Stimulated activated CD8-positive, alpha-beta memory T cell treated with anti-CD3 and anti-CD28 coated beads, Interleukin-7, amount 100 ng/mL, for 1 hour (primary cell): ENCODE measurements at places on chromosomes 7 and 10.

GRCh38 chr10:12509016-12509793 lies 159.9 kb downstream of the CAMK1D start:
- no peak for DNase-seq

GRCh38 chr7:153088601-153089000 lies 329.0 kb downstream of the ACTR3B start:
- no peak for DNase-seq

GRCh38 chr10:27743877-27744801 lies 1.5 kb downstream of the MKX start:
- no peak for DNase-seq

DNA sequence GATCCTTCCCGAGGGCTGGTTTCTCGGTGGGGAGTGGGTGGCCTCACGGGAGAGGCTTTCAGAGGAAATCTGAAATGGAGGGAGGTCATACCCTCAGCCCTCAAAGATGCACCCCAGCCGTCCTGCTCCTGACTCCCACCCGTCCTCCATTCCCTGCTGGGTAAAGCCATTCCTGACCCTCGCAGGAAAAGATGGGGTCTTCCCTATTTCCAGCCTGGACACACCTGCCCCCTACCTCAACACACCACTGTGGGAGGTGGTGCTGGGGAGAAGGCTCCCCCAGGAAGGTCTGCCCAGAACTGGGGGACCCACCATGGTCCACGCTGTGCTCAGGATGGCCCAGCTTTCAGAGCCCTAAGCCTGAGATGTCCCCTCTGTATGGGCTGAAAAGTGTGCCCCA lies 86.9 kb downstream of the CHST15 start:
- DNase-seq: no peak

DNA sequence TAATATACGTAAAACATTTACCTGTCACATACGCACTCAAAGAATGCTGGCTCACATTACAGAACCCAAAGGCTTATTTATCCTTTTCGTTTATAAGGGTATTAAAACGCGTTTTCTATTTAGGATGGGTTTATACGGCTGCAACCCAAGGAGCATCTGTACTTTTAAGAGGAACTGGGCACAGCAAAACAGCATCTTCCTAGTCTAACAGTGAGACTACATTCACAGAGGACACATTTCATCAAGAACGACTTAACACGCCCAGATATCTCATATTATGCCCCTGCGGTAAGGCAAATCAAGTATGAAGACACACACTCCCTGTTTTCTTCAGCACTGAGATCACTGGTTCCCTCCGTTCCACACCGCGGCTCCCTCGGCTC lies 533 bp upstream of the DMTF1 start:
- DNase-seq: no peak

DNA sequence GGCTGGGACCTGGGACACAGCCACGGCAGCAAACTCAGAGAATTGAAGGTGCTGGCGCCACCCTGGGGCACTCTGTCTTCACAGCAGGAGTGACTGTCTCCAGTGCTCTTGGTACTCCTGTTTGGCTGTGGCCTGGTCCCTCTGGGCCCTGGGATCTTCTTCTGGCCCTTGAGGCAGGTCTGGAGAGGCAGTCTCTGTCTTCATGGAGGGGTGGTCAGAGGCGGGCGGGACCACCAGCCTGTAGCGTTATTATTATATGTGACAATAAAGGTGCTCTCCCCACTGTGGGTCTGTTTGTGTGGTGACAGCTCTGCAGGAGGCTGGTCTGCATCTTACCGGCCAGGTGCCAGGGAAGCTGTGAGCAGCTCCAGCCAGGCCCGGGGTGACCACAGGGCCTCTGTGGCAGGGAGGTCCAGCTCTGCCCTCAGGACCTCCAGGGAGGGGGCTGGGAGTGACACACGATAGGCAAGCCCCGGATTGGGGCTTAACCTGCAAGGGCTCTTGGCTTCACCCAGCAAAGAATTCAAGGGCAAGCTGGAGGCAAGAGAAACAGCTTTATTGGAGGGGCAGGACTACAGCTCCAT lies 70.3 kb downstream of the MYL10 start:
- DNase-seq: no peak

DNA sequence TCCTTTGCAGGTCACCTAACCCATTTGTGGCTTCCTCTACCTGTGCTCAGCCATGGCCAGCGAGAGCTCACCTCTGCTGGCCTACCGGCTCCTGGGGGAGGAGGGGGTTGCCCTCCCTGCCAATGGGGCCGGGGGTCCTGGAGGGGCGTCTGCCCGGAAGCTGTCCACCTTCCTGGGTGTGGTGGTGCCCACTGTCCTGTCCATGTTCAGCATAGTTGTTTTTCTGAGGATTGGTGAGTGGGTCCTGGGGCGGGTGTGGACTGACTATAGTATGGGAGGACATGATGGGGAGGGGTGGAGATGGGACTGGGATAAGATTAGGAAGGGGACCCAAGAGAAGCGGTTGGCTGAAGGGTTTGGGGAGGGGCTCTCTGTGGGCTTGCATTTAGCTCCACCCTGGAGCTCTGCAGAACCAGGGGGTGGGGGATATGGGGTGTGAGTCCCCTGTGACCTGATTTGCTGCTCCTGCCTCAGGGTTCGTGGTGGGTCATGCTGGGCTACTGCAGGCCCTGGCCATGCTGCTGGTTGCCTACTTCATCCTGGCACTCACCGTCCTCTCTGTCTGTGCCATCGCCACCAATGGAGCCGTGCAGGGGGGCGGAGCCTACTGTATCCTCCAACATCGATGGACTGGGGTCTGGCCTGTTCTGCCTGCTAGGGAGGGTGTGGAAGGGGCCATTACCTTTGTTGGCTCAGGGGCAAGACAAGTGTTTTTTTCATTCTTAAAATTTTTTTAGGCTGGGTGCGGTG lies 1.8 kb downstream of the SLC12A9 start:
- no peak for DNase-seq

- DNase-seq: no peak
Observed at GRCh38 chr7:89514970-89515369, 639.3 kb upstream of the STEAP1 start.

GRCh38 chr7:154336295-154336694 lies 284.1 kb downstream of the DPP6 start:
- no peak for DNase-seq

GRCh38 chr10:103926722-103927319 lies 8.8 kb upstream of the STN1 start:
- no peak for DNase-seq

GRCh38 chr7:24406789-24407299 lies 122.9 kb downstream of the NPY start:
- DNase-seq: no peak

GRCh38 chr7:107029061-107029763 lies 15.3 kb upstream of the PRKAR2B start:
- DNase-seq: no peak

DNA sequence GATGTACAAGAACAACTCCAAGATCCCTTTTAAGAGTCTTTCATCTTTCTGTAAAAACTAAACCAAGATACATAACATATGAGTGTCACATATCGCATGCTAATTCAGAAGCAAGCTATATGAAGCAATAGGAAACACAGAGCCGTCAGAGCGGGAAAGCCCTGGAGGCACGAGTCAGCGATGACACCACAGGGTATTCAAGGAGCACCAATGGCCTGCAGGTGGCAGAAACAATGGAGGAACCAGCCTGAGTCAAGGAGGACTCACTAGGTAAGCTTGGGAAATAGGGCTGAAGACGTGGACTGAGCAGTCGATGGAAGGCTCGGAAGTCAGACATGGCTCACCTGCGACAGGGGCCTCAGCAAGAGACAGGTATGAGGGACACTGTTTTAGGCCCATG lies 214.4 kb downstream of the FAM107B start:
- DNase-seq: peak; percentile 37

- DNase-seq: no peak
Observed at GRCh38 chr7:116762971-116763370, 91.0 kb downstream of the MET start.

DNA sequence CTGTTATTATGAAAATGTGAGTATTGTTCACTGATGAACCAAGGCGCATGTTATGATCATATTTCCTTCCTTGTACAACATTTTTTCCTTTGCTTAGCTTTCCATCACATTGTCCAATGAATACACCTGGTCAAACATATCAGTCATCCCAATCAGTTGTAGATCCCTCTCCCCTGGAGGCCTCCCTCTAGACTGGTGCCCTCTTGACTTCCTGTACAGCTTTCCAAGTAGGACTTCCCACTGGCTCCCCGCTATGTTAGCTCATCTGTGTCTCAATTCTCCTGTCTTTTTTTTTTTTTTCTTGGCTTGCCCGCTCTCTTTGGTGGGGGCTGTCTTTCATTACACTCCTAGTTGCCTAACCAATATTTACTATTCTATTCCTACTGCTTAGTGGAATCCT lies 214.2 kb upstream of the NPY start:
- DNase-seq: no peak

DNA sequence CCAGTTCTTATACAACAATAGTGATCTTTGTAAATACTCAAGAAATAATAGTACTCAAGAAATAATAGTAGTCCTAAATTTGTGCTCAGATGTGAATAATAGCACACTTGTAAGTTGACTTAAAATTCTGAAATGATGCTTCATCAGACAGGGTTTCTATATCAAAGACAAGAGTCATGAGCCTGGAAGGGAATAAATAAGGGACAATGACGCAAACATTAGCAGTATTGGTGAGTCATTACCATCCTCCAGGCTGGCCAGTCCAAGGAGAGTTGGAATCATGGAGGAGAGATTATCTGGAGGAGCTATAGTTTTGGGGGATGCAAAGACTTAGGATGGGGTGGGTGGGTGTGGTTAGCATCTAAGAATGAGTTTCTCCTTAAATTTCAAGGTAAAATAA lies 6.1 kb upstream of the SH3PXD2A start:
- no peak for DNase-seq

GRCh38 chr10:131495224-131495623 lies 183.7 kb upstream of the TCERG1L start:
- DNase-seq: no peak

- no peak for DNase-seq
Observed at GRCh38 chr7:134174795-134175261, 47.7 kb downstream of the LRGUK start.

- no peak for DNase-seq
Observed at GRCh38 chr7:12770227-12770975, 83.0 kb downstream of the ARL4A start.

GRCh38 chr7:8040768-8041369 lies 72.3 kb downstream of the GLCCI1 start:
- no peak for DNase-seq

- DNase-seq: no peak
Observed at GRCh38 chr7:18995270-18995671, 122.2 kb downstream of the TWIST1 start.

DNA sequence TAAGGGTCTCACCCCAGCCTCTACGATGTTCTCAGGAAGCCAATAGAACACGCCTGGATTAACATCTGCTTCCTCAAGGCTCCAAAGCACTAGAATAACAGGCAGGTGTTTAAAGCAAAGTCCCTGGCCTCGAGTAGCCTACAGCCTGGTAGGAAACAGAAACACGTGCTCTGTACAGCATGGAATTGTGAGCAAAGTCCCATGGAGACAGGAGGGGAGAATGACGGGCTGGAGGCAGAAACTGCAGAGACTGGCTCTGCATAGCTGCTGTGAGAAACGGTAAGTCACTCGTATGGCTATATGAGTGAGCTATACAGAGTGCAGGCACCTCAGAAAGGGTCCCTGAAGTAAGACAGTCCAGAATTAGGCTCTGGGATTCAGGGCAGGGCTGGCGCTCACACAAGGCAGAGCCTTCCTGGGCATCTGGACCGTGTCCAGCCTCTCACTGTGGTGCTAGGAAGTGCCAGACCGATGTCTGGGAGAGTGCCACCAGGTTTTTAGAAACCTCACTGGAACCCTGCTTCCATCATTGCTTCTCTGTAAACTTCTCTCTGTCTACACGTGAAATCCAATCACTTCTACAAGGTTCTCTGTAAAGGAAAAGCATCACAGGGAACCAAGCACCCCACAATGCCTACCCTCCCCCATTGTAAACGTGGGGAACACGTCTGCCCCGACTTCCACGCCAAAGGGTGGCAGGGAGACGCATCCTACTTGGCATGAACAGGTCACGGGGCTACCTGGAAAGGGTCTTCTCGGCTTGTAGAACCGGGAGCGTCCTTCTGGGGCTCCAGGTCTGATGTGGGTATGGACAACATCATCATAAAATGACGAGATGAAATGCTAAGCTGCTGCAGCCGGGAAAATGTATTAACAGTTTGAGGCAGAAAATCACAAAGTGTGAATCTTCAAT lies 38.8 kb upstream of the SHH start:
- DNase-seq: no peak

DNA sequence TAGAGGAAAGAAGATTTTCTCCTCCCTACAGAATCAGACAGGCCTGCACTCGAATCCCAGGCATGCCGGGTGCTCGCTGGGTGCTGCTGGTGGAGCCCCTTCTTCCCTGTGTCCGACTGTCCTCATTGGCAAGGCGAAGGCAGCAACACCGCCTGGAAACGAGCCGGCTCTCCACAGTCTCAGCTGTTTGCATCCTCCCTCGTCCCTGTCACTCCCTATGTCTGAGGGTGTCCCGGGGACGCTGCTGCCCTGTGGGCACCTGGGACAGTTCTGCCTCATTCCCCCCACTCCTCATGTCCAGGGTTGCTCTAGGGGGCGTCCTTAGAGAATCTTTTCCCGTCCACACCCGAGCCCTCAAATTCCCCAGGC lies 31.6 kb upstream of the TMEM72 start:
- no peak for DNase-seq

- no peak for DNase-seq
Observed at GRCh38 chr7:130719541-130719940, 14.5 kb downstream of the KLF14 start.

DNA sequence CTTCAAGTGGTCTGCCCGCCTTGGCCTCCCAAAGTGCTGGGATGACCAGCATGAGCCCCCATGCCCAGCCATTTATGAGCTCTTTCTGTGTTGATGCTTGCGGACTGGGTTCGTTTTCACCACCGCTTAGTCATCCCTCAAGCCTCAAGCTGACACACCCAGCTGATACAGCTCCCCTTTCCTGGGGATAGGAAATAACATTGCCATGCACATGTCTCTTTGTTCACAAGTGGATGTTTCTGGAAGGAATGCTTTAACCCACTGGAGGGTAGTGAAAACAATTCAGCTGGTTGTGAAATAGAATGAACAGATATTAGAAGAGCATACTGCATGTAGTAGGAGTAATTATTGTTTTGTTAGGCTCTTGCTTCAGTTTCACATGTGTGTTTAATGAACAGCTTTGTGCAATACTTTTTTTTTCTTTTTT lies 8.5 kb upstream of the METTL27 start:
- no peak for DNase-seq

- DNase-seq: no peak
Observed at GRCh38 chr10:30928742-30929141, 102.9 kb downstream of the ZNF438 start.

GRCh38 chr7:24478137-24478655 lies 95.1 kb upstream of the PALS2 start:
- no peak for DNase-seq

GRCh38 chr10:45006276-45007030 lies 5.7 kb downstream of the ZNF22 start:
- DNase-seq: no peak

- no peak for DNase-seq
Observed at GRCh38 chr7:593324-594115, 73.9 kb upstream of the PDGFA start.

GRCh38 chr10:11875494-11876281 lies 52.5 kb downstream of the PROSER2 start:
- no peak for DNase-seq
